CD8-positive, alpha-beta T cell (primary cell): ENCODE measurements at places on chromosomes 13 and 19.

- no peak for DNase-seq
Observed at GRCh38 chr19:44658069-44658733, 13.1 kb upstream of the CEACAM19 start.

- no peak for DNase-seq
Observed at GRCh38 chr13:65091031-65091430, 2139.1 kb downstream of the PCDH9 start.

DNA sequence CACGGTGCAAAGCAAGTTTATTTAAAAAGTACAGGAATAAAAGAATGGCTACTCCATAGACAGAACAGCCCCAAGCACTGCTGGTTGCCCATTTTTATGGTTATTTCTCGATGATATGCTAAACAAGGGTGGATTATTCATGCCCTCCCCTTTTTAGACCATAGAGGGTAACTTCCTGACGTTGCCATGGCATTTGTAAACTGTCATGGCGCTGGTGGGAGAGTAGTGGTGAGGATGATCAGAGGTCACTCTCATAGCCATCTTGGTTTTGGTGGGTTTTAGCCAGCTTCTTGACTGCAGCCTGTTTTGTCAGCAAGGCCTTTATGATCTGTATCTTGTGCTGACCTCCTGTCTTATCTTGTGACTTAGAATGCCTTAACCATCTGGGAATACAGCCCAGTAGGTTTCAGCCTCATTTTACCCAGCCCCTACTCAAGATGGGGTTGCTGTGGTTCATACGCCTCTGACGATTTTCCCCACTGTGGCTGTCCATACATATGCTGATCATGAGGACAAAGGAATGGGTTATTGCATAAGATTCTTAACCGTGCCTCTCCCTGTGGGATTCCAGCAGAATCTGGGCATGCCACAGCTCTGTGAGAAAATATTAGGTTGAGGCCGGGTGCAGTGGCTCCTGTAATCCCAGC is 36.9 kb upstream of the ZNF507 start:
- no peak for DNase-seq

- DNase-seq: no peak
Observed at GRCh38 chr13:100636441-100636840, 38.2 kb downstream of the TMTC4 start.

DNA sequence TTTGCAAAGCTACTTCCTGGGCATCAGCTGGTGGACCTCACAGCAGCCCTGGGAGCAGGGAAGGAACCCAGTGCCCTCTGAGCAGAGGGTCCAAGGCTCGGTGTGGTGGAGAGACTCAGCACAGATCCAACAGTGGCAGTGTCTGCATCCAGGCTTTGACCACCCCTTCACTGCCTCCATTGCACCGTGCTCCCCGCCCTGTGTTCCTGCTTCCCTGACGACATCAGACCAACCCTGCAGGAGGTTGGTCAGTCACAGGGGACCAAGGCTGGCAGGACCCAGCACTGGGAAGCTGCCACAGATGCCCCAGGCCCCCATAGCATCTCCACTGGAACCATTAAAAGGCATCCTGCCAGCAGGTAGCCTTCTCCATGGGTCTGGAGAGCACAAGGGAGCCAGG is 7.8 kb upstream of the VSTM2B start:
- DNase-seq: no peak

- DNase-seq: no peak
Observed at GRCh38 chr13:29948244-29948643, 97.8 kb upstream of the UBL3 start.

DNA sequence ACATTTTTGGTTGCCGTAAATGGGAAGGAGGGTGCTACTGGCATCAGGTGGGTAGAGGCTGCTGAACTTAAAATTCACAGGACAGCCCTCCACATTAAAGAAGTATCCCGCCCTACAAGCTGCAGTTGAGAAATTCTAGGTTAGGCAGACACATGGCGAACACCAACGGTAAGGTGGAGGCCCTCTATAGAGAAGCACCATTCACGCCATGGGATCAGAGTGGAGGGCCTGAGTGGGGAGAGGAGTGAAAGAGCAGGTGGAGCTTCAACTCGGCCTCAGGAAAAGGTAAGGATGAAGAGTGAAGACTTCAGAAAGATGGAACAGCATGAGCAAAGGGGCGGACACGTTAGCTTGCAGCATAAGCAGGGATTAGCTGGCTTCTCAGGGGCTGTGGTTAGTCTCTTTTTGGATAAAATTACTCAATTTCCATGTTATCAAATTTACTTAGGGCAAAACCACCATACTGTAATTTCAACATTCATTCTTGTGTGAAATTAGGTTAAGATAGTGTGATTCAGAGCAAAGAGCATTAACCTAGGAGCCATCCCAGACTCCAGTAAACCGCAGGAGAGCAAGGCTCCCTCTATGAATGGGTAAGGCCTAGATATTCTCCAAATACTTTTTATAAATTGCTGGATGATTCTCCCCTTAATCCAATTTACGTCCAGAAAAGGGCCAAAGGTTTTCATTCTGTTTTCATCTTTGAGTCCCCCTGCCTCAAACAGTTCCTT is 1.2 kb downstream of the EEF1AKMT1 start:
- peak; percentile 27 for DNase-seq

GRCh38 chr13:106232681-106233080 is 302.8 kb downstream of the EFNB2 start:
- no peak for DNase-seq

GRCh38 chr13:101757446-101758039 is 305.1 kb downstream of the ITGBL1 start:
- DNase-seq: no peak

DNA sequence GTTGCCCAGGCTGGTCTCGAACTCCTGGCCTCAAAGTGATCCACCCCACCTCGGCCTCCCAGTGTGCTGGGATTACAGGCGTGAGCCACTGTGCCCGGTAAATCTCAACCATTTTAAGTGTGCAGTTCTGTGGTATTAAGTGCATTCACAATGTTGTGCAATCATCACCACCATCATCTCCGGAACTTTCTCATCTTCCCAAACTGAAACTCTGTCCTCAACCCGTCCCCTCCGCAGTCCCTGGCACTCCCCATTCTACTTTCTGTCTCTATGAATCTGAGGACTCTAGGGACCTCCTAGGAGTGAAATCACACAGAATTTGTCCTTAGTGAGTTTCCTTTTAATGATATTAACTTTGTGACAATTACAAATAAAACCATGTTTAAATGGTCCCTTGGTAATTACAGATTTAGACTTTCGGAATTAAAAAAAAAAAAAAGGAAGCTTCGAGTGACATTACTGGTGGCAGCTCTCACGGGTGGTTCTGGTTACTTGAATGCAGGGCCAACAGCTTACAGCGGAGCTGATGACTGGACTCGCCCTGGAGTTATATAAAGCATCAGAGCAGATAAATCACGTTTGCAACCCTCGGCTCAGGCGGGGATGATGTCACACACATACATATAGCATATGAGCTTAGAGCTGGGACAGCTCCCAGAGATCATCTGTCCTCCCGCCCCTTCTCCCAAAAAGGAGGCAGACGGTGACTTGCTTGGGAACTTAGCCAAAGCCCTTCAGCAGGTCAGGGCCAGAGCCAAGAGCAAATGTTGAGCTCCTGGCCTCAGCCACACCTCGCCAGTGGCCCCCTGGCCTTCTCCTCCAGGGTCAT is 89.8 kb downstream of the ZNF557 start:
- DNase-seq: no peak

DNA sequence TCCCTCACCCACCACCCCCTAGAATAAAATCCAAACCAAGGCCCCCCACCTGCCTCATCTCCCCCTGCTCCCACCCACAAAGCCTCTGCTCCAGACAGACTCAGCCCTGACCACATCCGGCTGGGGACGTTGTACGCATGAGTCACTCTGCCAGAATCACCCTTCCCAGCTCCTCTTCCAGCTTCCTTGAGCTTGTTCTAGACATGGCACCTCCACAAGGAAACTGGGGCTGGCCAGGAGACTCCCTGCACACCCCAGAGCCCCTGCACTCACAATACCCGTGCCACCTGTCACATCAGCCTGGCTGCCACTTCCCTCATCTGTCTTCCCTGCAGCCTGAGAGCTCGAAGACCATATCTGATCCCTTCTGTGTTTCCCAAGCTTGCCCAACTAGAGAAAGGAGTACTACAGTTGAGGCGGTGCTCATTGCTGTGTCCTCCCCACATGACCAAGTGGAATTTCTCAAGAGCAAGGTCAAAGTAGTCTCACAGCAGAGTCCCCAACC is 9.7 kb downstream of the DEDD2 start:
- peak; percentile 49 for DNase-seq

DNA sequence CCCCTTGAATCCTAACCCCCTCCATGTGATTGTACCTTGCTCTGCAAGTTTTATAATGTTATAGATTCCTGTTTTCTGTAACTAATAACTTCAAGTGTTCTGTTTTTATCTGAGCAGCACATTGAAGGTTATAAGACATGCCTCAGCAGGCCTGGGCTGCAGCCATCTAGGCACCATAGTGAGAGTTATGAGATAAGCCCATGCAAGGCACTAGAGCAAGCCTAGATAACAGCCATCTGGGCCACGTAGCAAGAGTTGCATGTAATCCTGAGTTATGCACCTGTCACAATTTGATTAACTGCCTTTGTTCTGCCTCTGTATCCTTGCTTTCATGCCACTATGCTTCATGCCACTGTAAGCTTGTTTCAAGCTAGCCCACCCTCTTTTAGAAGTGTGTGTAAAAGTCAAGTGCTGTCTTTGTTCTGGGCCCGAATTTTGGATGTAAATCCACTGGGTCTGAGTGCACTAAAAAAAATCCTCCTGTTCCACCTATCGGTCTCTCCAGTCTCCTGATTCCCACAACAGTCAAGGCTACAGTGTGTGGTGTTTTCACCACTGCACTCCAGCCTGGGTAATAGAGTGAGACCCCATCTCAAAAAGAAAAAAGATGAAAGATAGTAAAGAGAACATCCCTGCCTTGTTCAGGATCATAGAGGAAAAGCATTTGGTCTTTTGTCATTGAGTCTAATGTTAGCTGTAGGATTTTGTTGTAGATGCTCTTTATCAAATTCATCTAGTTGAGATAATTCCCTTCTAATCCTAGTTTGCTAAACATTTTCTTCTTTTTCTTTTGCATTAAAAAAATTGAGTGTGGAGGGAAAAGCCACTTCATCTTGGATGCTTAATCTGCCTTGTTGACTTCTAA is 16.0 kb upstream of the KBTBD6 start:
- DNase-seq: no peak

- no peak for DNase-seq
Observed at GRCh38 chr19:42850981-42851717, 28.4 kb downstream of the PSG1 start.

DNA sequence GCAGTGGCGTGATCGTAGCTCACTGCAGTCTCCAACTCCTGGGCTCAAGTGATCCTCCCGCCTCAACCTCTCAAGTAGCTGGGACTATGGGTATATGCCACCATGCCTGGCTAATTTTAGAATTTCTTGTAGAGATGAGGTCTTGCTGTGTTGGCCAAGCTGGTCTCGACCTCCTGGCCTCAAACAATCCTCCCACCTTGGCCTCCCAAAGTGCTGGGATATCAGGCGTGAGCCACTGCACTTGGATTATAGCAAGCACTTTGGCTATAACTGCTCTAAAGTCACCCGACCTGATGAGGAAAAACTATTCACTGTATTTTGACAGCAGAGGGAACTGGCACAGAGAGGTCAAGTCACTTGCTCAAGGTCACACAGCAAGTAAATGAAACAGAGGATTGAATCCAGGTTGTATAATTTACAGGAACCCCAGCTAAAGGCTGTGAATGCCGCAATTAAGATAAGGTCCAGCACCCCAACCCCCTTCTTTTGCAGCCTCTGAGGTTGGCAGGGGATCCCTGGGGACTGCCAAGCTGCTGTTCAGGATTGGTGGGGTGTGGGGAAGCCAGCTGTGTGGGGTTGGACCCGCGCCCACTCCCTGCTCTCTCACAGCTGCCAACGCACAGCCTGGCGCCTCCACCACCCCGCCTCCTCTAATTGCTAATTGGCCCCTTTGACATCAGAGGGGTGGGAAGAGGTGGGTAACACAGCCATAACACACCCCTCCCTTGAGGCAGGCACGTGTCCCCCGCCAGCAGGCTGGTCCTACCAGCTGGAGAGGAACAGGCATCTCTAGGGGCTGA is 6.0 kb downstream of the TMIGD2 start:
- no peak for DNase-seq

DNA sequence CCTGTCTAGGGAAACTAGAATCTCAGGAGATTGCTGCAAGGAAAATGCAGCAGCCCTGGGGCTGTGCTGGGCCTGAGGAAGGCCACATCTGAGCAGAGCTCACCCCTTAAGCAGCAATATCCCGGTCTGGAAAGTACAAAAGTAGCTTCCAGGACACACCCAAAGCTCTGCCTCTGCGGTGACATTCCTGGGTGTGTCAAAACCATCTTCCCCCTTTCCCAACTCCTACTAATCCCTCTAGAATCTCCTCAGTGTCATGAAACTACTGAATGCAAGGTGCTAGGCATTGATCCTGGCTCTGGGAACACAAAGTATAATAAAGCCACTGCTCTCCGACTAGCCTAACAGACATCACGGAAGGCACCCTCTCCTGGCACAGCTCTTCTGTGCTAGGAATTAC is 5.0 kb downstream of the PBX4 start:
- no peak for DNase-seq

- no peak for DNase-seq
Observed at GRCh38 chr13:89883893-89884448, 1463.5 kb upstream of the MIR17HG start.

- DNase-seq: no peak
Observed at GRCh38 chr13:105678072-105678471, 857.4 kb downstream of the EFNB2 start.

DNA sequence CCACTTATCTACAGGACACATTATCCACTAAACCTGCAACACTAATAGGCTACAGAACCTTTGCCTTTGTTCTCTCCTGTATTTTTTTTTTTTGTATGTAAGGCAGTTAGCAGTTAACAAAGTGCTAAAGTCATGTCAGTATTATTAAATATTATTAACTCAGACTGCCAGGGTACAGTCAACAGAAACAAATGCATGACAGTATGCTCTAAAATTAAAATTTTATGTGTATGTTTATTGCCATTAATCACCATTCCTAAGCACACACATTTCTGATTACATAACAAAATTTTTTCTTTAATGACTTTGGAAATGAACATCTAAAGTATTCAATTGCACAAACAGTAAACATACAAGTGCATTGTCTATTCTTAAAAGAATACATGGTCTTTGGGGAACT is 41.7 kb downstream of the XPO4 start:
- DNase-seq: no peak

- DNase-seq: no peak
Observed at GRCh38 chr19:3397266-3398022, 31.1 kb downstream of the NFIC start.

DNA sequence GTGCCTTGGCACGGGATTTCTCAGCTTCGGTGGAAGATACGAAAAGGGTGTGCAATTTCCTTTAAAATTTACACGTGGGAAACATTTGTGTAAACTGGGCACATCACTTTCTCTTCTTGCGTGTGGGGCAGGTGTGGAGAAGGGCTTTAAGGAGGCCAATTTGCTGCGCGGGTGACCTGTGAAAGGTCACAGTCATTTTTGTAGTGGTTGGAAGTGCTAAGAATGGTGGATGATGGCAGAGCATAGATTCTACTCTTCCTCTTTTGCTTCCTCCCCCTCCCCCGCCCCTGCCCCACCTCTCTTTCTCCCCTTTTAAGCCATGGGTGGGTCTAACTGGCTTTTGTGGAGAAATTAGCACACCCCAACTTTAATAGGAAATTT is 7.2 kb downstream of the SLITRK5 start:
- no peak for DNase-seq
